Uterine smooth muscle cell (primary cell): ENCODE measurements at places on chromosomes 3 and 15. TPM values are rescaled to one million over a fixed set of nuclear protein-coding genes. Genes with fewer than 3 reads are reported as not detected.

The P2RY14 gene
- not detected in 2 replicates for total RNA-seq

The CLDN18 gene
- total RNA-seq = 0.12 TPM in 1 of 2 replicates, not detected in the other

The ZPLD1 gene
- total RNA-seq = 0.62 TPM in 1 of 2 replicates, not detected in the other

The GOLGA8R gene
- total RNA-seq = 1.9 and 4.6 TPM in 2 replicates

The TRANK1 gene
- 7.7 and 20.2 TPM in 2 replicates for total RNA-seq

The SCAANT1 gene
- not detected in 2 replicates for total RNA-seq

The HTR3E gene
- not detected in 2 replicates for total RNA-seq

The IMPG2 gene
- 0.25 and 0.44 TPM in 2 replicates for total RNA-seq

The ETV5 gene
- 58.0 and 59.5 TPM in 2 replicates for total RNA-seq

The CLDN16 gene
- 0.12 TPM in 1 of 2 replicates, not detected in the other for total RNA-seq

The CLSTN2 gene
- total RNA-seq = 0.50 and 1.00 TPM in 2 replicates
